H7 (cell line): ENCODE measurements at places on chromosomes 4 and X.

- no peak for DNase-seq
Measured at GRCh38 chrX:6986915-6987314, 160.6 kb upstream of the STS start.

- DNase-seq: no peak
Measured at GRCh38 chr4:88623097-88623496, 30.8 kb downstream of the HERC3 start.

DNA sequence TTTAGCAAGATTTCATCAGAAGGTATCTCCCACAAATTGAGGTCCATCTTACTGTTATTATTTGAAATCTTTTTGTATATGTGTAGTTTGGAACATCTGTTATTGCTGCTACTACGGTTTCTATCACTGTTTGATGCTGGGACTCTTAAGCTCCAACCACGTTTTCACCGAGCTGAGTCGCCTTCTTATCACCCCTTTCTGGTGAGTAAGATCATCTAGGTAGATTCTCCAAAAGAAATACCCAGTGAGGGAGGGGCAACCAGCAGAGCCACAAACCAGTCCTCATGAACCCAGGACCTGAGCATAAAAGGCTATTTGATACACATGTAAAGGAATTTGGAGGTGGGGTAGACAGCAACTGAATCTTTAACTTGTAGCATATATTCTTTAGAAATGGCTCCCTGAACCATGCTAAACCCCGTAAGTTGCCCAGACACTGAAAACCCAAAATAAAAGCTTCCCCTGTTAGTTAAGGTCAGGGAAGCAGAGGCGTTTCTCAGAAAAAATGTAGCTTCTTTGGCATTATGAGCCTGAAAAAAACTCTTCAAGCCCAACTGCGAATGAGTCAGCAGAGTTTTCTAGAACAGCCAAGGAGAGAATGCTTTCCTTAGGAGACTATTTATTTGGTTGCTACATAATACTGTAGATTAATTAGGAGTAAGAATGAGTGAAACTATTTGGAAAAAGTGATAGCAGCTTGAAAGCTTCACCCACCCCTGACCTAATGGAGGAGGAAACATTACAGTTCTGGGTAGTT, 53.8 kb upstream of the ATXN3L start:
- no peak for DNase-seq

- no peak for DNase-seq
Measured at GRCh38 chr4:148287111-148287510, 155.1 kb downstream of the NR3C2 start.

GRCh38 chr4:99135541-99136162, 8.4 kb downstream of the ADH4 start:
- DNase-seq: no peak

GRCh38 chr4:53963336-53963735, 101.1 kb downstream of the CHIC2 start:
- DNase-seq: no peak

GRCh38 chr4:152187693-152188092, 348.2 kb downstream of the FBXW7 start:
- no peak for DNase-seq

DNA sequence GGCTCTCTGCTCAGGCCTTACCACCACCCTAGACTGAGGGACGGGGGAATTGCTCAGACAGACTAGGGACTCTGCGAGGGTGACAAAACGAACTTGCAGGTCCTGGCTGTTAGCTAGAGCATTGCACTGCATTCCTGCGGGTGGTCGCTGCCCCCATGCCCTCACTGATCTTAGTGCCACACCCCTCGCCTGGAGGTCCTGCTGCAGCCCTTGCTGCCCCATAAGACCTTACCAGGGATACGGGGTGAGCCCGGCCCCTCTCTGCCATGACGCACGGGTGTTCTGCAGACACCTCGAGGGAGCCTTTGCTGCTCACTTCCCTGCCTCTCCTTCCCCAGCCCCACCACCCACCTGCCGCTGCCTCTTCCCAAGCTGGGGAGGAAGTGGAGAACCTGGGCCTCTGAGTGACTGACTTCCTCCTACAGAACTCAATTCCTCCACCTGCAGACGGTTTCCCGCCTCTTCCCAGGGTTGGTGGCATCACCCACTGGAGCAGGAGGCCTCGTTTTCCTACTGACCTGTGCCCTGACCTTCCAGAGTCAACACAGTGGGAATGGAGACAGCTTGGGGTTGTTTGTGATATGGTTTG, 19.8 kb upstream of the TBC1D14 start:
- DNase-seq: no peak
